ENCODE measurements at places on chromosomes 16 and 17. TPM values are rescaled to one million over a fixed set of nuclear protein-coding genes. Genes with fewer than 3 reads are reported as not detected.

GRCh38 chr17:79534851-79535727 is 75.8 kb downstream of the RBFOX3 start:
- no peak for DNase-seq

DNA sequence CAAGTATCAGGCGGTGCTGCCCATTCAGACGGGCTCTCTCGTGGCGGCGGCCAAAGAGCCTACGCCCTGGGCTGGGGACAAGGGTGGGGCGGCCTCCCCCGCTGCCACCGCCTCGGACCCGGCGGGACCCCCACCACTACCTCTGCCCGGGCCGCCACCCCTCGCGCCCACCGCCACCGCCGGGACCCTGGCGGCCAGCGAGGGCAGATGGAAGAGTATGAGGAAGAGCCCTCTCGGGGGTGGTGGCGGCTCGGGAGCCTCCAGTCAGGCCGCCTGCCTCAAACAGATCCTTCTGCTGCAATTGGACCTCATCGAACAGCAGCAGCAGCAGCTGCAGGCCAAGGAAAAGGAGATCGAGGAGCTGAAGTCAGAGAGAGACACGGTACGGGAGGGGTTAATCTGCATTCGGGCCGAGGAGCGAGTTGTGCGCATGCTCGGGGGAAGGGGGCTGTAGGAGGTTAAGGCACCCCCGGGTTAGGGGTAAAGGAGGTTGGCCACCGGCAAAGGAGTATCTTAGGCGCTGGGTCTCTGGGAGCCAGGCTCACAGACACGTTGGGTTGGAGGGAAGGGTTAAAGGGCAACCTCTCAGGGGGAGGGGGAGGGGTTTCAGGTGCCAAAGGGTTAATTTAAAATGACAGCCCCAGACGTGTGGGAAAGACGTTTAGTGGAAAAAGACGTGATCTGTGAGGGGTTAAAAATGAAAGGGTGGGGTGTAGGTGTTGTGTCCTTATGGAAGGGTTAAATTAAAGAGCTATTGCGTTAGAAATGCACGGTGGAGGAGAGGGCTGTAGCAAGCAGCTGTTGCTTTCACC is 1.4 kb downstream of the MSL1 start:
- peak; percentile 55 for DNase-seq

DNA sequence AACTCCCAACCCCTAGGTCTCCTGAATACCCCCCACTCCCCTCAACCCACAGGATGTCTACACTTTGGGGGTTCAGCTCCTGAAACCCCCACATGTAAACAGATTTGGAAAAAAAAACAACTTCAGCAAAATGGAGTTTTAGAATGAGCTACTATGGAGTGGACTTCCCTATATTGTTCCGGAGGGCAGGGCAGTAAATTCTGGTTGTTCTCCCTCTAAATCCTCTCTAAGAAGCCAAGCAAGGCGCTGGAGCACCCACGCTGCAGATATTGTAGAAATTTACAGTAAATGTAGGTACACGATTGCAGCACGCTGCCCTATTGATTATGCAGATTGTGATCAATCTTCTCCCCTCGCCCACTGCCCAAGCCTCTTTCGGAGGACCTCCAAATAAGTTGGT is 8.5 kb upstream of the ZFHX3 start:
- DNase-seq = no peak

- DNase-seq = no peak
These were observed 231.1 kb downstream of the CDH13 start for GRCh38 chr16:82857693-82858365.

GRCh38 chr17:62822080-62822904 is 14.2 kb upstream of the MARCHF10 start:
- DNase-seq = peak; percentile 49

Gene C17orf78
- not detected for total RNA-seq
